ENCODE measurements at places on chromosomes 3 and 15. TPM values are rescaled to one million over a fixed set of nuclear protein-coding genes. Genes with fewer than 3 reads are reported as not detected.

GRCh38 chr15:101615986-101616848 lies 36.0 kb downstream of the TM2D3 start:
- no peak for DNase-seq

GRCh38 chr15:87681104-87681503 lies 575.4 kb downstream of the NTRK3 start:
- DNase-seq = no peak

GRCh38 chr3:12643724-12644123 lies 20.2 kb downstream of the RAF1 start:
- DNase-seq = no peak

CAMK2N2 gene
- not detected for total RNA-seq

GPR62 gene
- not detected for total RNA-seq

Data from SJSA1 (cell line).